ENCODE measurements at places on chromosomes 5 and 9. TPM values are rescaled to one million over a fixed set of nuclear protein-coding genes. Genes with fewer than 3 reads are reported as not detected.
A peak's percentile ranks its signal among the peaks of the same experiment; 100 is the strongest.

The SLC6A19 gene
- not detected for polyA plus RNA-seq

DNA sequence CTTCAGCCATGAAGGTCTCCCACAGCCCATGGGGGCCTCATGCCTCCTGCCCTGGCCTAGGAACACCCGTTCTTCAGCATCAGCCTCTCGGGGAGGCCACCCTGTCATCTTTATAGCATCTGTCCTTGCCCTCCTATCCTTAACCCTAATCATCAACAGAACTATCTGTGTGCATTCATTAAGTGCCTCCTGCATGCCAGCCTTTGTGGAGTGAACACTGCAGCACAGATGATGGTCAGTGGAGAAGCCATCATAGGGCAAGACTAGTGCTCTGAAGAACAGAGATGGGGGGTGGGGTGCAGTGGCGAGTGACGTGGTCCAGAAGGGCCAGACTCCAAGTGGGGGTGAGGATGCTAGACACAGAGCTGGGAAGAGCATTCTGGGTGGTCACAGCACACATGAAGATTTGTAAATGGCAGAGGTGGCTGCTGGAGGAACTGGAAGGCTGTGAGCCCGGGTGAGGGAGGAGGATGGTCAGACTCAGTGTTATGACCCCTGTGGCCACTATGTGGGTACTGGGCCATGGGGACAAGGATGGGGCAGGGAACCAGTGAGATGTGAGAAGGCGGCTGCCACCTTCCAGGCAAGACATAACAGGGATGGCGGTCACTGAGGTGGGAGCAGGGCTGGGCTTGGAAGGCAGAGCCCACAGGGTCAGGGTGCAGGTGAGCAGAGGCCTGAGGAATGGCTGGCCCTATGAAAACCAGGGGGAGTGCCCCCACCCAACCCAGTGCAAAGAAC lies 3.6 kb upstream of the CARD19 start:
- DNase-seq: no peak

GRCh38 chr5:170251462-170251861 lies 18.7 kb downstream of the C5orf58 start:
- DNase-seq: no peak

- peak; percentile 31 for DNase-seq
These were observed 3.3 kb downstream of the ASTN2 start for GRCh38 chr9:117411547-117411946.
